ENCODE measurements at places on chromosomes 16 and 17.

GRCh38 chr17:43608313-43608712 is 53.4 kb downstream of the MEOX1 start:
- peak; percentile 88 for DNase-seq

GRCh38 chr17:3964203-3965117 is at the start of gene ATP2A3:
ATP2A3 (minus strand) TSS chr17:3964437; CDS start chr17:3964291, 146 bp downstream.
- peak; percentile 54 for DNase-seq

DNA sequence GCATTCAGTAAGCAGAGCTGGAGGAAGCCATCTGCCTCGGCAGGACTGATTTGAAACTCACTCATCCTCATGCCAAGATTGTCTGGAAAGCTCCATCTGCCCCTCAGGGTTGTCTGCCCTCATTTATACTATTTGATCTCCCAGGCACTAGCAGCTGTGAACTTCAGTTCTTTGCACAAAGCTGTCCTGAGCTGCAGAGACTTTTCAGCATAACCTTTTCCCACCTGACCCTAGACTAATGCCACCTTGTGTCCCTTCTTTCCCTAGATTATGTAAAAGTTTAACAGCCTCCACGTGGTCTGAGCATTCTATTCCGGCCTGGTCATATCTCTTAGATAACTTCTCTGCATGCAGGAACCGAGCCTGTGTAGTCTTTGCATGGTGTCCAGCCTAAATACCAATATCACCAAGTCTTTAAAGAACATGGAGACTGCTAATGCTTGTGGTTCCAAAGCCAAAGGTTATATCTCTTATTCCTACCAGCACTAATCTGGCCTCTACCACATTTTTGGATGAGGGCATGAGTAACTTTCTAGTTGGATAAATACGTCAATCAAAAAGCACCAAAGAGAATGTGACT is 29.1 kb downstream of the STAT5A start:
- DNase-seq: no peak

DNA sequence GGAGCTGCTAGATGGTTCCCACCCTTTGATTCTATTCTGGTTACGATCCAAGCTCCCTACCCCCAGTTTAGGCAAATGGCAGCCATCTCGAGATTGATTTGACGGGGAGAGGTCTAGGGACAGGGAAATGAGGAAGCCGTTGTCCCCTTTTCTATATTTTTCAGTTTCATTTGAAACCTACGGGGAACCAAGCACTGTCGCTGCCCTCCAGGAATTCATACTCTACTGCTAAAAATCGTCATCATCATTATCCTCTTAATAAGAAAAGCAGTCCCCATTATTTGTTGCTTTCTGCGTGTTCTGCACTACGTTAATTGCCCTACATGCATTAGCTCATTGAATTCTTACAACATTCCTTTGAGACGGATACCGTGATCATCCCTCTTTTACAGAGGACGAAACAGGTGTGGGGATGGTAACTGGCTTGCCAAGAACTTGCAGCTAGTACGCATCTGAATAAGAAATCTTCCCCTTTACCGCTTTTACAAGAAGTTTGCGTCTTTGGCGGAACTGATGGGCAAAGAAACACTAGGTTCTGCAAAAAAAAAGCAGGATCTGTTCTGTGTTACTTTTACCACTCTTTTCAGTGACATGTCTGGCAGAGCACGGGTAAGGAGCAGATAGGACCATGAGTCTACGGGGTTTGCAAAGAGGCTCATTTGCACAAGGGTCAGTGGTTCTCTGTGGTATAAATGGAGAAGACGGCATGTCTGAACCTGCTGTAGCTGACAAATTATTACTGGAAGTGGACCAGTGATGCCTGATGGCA is 1.1 kb downstream of the CCP110 start:
- DNase-seq: no peak

DNA sequence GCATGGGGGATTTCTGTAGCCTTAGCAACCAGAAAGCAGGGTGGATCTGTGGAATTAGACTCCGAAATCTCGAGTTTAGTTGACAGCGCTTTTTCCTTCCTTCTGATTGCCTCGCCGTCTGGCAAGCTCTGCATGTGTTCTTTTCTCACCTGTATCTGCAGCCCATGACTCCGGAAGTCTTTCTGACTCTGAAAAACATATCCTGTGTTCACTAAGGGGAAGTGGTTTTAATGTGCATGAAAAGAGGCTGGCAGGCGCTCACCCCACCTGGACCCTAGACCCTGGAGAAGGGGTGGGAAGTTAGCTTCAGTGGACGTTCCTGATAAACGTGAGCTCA is 158.5 kb downstream of the RPTOR start:
- DNase-seq: no peak

GRCh38 chr16:85600530-85601271 is 12.4 kb upstream of the GSE1 start:
- DNase-seq: no peak

GRCh38 chr17:885971-886571 is 93.5 kb downstream of the NXN start:
- no peak for DNase-seq

DNA sequence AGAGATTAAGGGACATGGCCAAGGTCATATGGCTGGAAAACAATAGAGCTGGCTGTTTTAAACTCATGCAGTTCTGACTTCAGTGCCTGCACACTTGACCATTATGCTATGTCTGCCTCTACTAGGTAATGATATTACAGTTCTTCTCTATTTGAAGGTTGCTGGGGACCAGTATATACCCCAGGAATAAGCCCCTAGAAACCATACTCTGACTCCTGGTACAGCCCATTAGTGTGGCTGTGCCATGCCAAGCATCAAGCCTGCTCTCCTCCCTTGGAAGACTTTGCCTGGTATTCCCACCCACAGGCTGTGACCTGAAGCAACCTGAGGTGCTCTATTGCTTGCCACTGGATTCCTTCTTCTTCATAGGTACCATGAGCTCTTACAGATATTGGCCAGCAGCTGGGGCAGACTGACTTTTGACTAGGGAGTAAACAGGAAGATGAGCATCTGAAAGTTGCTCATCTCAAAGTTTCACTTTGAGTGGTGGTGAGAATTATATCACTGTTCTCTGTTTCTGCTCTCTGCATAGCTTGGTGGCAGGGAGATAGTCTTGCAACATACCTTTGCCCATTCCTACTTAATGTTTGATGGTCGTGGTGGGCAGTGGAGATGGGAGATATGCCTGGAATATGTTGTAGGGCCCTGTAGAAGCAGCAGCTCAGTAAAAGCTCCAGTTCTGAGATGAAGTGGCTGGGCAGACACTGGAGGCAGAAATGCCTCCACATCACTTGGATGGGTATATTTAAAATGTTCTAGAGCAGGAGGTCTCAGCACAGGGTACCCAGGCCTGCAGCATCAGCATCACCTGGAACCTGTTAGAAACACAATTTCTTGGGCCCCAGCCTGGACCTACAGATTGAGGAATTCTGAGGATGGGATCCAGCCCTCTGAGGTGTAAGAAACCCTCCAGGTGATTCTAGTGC is 274.7 kb downstream of the HS3ST4 start:
- DNase-seq: peak; percentile 36

DNA sequence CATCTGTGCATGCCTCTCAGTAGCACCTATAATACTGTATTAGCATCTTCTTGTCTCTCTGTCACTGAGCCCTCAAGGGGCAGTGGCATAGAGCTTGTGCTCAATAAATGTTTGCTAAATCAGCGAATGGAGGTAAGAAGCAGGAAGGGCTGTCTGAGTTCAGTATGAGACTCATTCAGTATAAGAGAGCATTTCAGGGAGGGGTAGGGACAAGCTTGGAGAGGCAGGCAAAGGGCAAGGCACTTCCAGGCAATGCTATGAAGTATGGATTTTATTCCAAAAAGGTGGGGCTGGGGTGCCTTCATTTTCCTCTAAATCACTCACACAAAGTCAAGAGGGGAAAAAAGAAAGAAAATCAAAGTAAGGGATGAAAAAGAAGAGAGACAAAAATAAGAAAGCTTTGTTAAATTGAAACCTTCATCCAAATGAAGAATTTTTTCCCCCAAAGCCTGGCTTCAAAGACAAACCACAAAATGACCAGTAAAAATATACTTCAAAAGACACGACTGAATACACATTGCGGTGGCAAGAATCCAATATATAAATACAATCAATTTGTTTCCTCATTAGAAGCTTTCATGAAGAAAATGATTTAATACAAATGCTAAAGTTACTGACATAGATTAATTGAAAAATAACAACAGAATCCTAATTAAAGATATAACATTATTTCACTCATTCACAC is 51.2 kb downstream of the SKAP1 start:
- DNase-seq: no peak

DNA sequence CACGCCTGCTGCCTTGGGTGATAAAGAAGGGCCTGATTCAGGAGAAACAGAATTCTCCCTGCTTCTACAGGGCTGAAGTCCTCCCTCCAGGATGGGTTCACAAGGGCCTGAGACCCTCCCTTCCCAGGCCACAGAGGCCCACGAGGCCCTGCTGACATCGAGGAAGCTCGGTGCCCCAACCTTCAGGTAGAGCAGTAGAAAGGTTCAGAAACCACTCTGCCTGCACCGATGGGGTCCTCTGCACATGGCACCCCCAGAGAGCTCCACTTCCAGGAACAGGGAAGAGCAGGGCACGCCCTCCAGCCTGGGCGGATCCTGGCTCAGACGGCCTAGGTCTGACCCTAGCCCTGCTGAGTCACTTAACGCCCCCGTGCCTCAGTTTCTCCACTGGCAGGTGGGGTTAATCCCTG is 773 bp downstream of the CENPX start:
- no peak for DNase-seq

GRCh38 chr16:49832177-49832576 is 23.7 kb downstream of the ZNF423 start:
- no peak for DNase-seq

- DNase-seq: peak; percentile 33
Measured at GRCh38 chr16:324451-325334, 27.8 kb downstream of the AXIN1 start.

DNA sequence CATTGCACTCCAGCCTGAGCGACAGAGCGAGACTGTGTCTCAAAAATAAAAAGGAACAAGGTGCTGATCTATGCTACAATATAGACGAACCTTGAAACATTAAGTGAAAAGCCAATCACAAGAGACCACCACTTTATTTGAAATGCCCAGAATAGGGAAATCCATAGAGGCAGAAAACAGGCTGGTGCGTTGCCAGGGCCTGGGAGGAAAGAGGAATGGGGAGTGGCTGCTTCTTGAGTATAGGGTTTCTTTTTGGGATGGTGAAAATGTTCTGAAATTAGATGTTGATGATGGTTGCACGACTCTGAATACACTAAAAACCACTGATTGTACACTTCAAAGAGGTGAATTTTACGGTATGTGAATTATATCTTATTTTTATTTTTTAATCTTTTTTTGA is 20.3 kb upstream of the GLIS2 start:
- no peak for DNase-seq

- no peak for DNase-seq
Measured at GRCh38 chr17:36512641-36513040, 22.0 kb downstream of the MYO19 start.

GRCh38 chr16:57548408-57548807 is 6.0 kb downstream of the ADGRG5 start:
- no peak for DNase-seq

DNA sequence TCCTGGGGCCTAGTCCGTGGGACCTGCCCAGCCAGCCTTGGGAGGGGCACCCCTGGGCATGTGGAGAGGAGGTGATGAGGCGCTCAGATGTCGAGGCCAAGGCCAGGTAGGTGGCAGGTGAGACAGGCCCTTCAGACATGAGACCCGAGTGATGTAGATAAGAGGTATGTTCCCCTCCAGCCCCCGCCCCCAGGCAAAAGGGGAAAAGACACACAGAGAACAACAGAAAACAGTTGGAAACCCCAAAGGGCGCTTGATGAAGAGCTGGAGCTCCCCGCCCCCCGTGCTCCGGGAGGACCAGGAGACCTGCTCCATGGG is 95.4 kb upstream of the CBX4 start:
- DNase-seq: no peak

DNA sequence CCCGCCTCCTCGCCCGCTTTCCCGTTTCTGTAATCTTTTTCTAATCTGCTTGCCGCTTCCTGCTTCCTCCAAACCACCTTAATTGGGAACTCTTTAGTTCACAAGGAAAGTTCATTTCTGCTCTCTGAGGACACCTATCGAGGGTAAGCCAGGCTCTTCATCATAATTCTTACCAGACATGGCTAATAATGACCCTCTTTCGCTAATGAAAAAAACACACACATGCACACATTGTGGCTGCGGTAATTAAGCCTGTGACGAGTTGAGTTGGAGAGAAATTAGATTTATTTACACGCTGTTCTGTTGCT is 100.6 kb downstream of the ZNF423 start:
- no peak for DNase-seq

GRCh38 chr16:53768593-53768992 is 64.6 kb downstream of the FTO start:
- no peak for DNase-seq

GRCh38 chr16:86755571-86756006 is 177.2 kb downstream of the FOXL1 start:
- no peak for DNase-seq

- DNase-seq: peak; percentile 32
Measured at GRCh38 chr17:32971171-32971570, 20.5 kb upstream of the SPACA3 start.

DNA sequence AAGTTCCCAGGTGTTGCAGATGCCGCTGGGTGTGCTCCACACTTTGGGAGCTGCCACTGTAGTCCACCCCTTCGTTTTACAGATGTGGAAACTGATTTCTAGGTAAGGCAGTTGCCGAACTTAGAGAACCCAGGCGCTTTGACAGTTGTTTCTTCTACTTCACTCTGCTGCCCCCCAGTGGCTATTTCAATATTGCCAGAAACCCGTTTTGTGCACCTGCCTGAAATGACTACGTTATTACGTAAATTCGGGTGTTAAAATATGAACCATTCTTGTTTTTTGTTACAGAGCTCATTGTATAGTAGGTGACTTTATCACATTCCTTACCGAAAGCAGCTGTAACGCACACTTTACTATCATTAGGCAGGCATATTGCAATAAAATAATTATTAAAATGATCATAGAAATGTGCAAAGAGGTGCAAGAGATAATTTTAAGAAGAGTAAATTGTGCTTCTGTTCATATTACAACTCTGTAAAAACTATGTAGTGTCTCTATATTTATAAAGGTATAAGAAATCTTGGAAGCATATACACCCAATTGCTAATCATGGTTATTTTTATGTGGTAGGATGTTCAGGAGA is 44.9 kb downstream of the OTOA start:
- DNase-seq: peak; percentile 81

GRCh38 chr17:45300060-45300751 is 16.6 kb downstream of the MAP3K14 start:
- DNase-seq: no peak

All from stimulated activated CD4-positive, alpha-beta T cell treated with anti-CD3 and anti-CD28 coated beads, Interleukin-1b, Interleukin-23, amount 100 ng/mL, for 48 hours (primary cell).